ENCODE measurements at places on chromosomes 13 and 19.

DNA sequence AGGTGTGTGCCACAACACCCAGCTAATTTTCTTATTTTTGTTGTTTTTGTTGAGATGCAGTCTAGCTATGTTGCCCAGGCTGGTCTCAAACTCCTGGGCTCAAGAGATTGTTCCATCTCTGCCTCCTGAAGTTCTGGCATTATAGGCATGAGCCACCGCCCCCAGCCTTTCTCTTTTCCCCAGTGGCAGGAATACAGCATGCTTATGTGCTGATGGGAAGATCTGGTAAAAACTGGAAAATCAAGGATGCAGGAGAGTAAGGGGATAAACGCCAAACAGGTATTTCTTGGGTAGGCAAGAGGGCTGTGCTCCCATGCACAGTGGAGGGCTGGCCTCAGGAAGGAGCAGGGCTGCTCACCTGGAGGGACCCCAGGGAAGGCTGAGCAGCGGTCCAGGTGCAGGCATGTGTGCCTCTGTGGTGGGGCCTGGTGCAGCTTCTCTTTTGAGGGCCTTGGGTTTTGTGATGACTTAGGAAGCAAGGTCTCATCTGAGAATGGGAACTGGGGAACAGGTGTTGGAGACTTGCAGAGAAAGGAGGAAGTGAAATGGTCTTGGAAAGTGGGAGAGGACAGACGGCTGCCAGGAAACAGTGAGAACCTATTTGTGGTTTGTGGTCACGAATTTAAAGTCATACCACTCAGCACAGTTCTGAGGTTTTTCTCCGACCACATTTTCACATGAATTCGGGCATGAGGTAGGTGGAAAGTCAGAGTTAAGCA lies 106.5 kb downstream of the TEX26 start:
- DNase-seq, result peak; percentile 60

- no peak for DNase-seq
Observed at GRCh38 chr19:42528354-42529247, at the start of gene CEACAM1. Gene CEACAM1, minus strand, starts transcription at chr19:42528481. Its CDS starts 107 bp downstream, at chr19:42528374.

- no peak for DNase-seq
Observed at GRCh38 chr19:37990362-37990761, 83.4 kb downstream of the SIPA1L3 start.

DNA sequence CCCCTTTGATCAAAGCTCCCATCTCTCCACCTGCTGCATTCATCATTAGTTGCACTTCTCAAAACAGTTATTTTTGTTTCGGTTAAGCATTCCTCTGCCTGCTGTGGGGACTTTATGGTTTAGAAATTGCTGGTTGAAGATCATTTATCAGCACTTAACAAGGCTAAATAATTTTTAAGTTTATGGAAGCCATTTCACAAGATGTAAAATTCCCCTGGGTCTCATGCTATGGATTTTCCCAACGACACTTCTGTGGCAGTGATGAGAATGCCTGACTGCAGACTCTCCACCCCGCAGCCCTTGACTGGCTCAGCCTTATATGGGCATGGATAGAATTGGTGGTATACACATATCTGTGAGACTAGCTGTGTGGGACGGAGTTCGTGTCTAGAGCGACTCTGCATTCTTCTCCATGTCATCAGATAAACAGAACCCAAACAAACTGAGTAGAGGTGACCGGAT lies 52.8 kb downstream of the COL4A2 start:
- peak; percentile 66 for DNase-seq

- no peak for DNase-seq
Observed at GRCh38 chr19:37930416-37930815, 23.4 kb downstream of the SIPA1L3 start.

DNA sequence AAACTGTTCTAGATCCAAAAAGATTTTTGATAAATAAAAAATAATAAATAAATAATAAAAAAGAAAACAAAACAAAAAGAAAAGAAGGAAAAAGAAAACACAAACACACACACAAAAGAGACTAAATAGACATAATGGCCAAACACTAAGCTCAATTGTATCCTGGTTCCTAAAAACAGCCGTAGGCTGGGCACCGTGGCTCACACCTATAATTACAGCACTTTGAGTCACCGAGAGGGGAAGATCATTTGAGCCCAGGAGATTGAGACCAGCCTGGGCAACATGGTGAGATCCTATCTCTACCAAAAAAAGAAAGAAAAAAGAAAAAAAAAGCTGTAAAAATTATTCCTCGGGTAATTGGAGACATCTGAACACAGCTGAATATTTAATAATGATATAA lies 8.9 kb downstream of the ETHE1 start:
- DNase-seq, result no peak

GRCh38 chr19:57099199-57099661 lies 20.6 kb upstream of the USP29 start:
- peak; percentile 4 for DNase-seq

- DNase-seq, result peak; percentile 64
Observed at GRCh38 chr13:91647361-91647990, 249.1 kb downstream of the GPC5 start.
